ENCODE measurements at places on chromosomes 2 and 18.

DNA sequence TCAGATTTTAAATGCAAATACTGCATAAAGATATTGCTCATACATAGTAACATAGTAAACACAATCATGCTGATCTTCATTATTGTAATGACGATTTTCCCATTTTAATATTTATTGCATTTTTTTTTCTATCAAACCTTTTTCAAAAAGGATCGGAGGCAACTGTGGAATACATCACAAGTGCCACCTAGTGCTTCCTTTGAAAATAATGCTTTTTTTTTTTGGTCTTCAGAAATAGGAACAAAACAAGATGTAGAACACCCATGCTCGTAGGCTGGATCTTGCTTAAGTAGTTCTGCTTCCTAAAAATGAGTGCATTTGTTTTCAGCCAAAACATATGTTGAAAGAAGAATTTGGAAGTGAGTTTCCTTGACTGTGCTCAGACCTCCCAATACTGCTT, 35.7 kb upstream of the GPR155 start:
- DNase-seq, result no peak

DNA sequence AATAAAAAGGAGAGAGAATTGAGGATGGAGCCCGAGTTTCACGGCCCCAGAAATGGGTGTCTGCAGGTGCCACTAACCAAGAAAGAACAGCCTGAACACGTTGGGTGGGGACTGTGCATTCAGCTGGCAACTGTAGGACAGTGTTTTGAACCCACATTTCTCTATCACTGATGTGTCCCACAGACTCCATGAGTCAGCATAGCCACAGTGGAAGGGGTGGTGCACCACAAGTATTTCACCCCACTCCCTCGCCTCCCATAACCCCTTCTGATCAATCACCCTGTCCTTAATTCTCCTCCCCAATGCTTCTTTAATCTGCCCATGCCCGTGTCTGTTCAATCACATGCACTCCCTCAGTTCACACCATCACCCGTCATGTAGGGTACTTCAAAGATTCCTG, 291.5 kb downstream of the ZNF516 start:
- no peak for DNase-seq

GRCh38 chr18:48136051-48136826, 205.8 kb upstream of the SMAD2 start:
- DNase-seq, result no peak

DNA sequence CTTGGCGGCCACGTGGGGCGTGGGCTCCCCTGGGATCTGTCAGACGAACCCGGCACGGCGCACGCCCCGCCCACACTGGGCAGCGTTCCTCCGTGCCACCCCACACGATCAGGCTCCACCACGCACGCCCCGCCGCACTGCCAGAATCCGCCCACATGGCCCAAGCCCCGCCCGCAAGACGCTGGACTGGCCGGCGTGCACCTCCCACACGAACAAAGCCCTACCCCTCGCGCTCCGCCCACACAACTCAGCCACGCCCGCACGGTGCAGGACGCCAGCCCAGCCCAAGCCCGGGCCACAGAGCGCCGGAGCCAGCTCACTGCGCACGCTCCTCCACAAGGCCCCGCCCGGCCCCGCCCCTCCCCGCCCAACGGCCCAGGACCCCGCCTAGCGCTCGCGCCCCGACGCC, 555 bp downstream of the TMEM18 start:
- DNase-seq, result peak; percentile 93

DNA sequence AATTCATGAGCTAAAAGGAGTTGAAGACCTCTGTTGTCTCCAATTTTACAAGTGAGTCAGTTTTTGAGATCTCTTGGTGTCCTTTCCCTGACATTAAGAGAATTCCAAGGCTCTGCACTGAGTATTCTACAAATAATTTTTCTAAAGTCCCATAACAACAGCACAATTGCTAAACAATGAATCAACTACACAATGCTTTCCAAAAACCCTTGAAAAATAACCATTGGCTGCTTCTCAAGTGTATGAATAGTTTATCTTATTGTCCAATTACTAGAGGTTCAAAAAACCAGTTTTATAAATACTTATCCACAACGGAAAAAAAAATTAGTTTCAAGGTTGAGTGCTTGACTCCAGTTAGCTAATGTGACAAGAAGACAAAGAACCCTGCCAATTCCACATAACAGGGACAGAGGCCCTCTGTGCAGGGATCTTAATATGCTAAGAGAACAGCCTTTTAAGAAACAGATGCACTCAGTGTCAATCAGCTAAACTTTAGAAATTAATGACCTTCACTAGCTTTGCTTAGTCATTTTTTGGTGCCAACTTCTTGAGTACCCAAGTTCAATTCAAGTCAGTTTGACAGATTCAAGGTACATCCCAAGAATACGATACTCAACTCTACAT, 266.6 kb upstream of the CYP26B1 start:
- no peak for DNase-seq

DNA sequence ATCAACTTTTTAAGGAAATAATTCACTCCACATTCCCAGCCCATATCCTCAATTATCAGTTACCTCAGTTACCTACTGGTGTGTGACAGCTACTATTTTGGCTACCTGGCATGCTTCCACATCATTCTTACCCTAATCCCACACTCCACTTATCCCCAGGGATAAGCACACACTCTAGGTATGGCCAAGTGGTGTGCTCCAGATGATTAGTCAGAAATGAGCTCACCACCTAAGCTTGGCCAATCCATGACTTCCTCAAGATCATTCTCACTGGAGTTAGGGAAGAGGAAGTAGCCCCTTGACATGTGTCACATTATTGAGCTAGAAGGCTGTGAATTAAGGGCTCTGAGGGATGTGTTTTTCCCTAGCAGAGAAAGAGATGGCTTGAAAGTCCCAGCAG, 20.9 kb upstream of the SMAD4 start:
- DNase-seq, result no peak

Measured in stimulated activated CD8-positive, alpha-beta memory T cell treated with anti-CD3 and anti-CD28 coated beads, Interleukin-4, amount 100 ng/mL, for 4 hours (primary cell).